ENCODE measurements at places on chromosomes 5 and 9. TPM values are rescaled to one million over a fixed set of nuclear protein-coding genes. Genes with fewer than 3 reads are reported as not detected.
A peak's percentile ranks its signal among the peaks of the same experiment; 100 is the strongest.

DNA sequence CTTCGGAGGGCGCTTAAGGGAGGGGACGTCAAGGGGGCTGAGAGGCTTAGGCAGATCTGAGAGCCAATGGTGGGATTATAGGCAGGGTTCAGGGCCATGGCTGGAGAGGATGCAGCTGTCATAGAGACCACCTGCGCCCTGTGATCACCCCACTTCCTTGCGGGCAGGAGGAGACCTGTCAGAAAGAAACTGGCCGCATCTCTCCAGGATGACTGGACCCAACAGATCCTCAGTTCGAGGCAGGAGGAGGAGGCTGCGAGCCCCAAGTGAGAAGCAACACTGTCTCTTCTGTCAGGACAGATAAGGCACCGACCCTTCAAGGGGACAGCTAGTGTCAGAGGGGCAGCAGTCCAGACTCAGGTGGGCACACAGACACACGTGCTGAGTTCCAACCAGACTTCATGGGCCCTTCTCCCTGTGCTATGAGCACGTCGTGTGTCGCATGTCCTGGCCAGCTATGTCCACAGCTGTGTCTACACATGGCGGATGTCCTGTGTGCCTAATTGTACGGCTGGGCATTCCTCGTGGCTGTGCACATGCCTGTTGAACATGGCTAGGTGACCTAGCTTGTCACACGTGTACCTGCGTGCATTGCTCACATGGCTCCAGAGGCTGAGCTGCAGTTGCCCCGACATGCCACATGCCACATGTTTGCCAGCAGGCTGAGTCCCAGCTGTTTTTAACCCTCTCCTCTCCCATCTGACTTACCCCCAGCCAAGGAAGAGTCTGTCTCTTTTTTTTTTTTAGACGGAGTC, 583 bp upstream of the AQP3 start:
- no peak for DNase-seq

- no peak for DNase-seq
These were observed 8.6 kb downstream of the NOL6 start for GRCh38 chr9:33465096-33465495.

DNA sequence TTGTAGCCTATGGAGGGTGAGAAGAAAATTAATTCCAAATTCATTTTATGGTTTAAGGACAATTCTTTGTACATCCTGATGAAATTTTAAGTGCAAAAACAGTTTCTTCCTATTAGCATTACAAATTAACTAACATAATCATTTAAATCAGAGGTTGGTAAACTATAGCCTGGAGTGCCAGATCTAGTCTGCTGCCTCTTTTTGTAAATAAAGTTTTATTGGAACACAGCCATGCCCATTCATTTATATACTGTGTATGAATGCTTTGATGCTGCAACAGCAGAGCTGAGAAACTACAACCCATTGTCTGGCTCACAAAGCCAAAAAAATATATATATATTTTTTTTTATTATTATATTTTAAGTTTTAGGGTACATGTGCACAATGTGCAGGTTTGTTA, 80.2 kb downstream of the FNIP1 start:
- DNase-seq, result no peak

C5 gene
- polyA plus RNA-seq, result 0.55 TPM

DNA sequence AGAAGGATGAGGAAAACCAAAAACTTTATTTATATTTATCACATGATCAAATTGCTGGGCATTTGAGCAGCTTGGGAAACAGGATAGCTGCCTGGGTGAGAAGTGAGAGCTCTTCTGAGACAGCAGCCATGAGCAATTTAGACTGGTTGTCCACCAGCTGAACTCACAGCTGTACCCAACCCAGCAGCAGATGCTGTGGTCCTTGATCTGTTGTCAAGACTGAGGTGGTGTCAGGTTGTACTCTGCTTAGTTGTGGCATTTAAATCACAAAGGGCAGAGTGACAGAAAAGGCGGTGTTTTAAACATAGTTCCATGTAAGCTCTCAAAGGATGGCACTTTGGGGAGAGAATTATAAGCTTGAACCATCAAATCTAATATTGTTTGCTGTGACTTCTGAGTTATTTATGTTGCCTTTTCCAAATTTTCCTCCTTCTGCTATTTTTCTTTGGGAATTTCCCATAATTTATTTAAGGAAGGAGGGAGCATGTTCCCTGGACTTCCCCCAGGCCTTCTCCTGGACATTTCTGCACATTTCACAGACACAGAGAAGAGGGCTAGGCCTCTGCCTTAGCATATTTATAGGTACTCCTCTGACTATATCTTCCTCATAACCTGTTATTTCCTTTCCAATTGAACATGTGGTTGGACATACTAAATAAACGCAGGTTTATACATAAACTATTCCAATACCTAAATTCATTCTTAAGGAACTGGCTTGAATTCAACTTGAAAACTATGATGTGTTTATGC, 117.7 kb upstream of the FER start:
- DNase-seq, result no peak

DNA sequence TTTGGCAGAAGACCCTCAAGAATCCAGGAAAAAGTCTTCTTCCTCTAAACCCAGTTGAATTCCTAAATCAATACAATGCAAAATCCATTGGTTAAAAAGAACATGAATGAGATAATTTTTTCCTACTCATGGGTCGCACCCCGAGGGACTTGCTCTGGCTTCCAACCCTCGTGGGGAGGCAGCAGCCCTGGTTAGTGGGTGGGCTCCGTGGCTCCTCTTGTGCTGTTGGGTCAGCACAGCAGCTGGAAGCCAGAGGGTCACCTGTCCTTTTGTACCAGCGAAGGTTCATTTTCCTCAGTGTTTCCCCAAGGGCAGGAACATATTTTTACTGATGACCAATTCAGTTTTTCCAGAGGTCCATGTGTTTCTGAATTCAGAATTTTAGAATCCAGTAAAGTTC, 120.6 kb upstream of the S1PR3 start:
- no peak for DNase-seq

DNA sequence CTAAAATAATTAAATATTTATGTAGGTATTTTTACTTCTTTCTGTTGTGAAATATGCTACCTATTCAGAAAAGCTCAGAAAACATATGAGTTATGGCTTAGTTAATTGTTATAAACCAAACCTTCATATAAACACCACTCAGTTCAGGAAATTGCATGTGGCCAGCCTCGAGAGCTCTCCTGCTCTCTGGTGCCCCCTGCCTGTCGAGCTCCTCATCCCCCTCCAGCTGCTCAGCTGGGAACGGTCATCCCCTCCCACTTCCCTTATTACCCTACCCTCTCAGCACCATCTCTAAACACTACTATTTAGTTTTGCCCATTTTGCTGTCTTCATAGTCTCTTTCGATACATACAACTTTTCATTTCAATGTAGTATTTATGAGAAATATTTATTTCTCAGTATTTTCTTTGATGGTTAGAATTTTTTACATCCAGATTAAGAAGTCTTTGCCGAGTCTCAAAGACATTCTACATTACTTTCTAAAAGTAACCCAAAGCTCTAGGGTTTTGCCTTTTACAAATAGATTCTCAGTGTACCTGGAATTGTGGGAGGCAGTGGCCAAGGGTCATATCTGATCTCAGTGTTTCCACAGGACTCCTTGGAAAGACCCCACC, 51.2 kb upstream of the SEMA4D start:
- peak; percentile 80 for DNase-seq

All from cardiac muscle cell (in vitro differentiated cells and primary cell).